Pulmonary artery endothelial cell (primary cell): ENCODE measurements at places on chromosomes 12 and 14. TPM values are rescaled to one million over a fixed set of nuclear protein-coding genes. Genes with fewer than 3 reads are reported as not detected.

Gene TSHR
- total RNA-seq, result not detected in 2 replicates

Gene RND1
- 1.4 and 3.7 TPM in 2 replicates for total RNA-seq

Gene CLEC4C
- total RNA-seq, result not detected in 2 replicates

Gene OR10P1
- total RNA-seq, result not detected in 2 replicates

Gene NYNRIN
- total RNA-seq, result 9.8 and 10.5 TPM in 2 replicates

Gene ERP27
- total RNA-seq, result 0.14 and 0.33 TPM in 2 replicates

Gene SLCO1B1
- not detected in 2 replicates for total RNA-seq

Gene TNFAIP2
- total RNA-seq, result 23.2 and 25.3 TPM in 2 replicates
